ENCODE measurements at places on chromosomes 12 and 14.

GRCh38 chr12:107801150-107801549 lies 26.6 kb downstream of the ASCL4 start:
- DNase-seq = no peak

DNA sequence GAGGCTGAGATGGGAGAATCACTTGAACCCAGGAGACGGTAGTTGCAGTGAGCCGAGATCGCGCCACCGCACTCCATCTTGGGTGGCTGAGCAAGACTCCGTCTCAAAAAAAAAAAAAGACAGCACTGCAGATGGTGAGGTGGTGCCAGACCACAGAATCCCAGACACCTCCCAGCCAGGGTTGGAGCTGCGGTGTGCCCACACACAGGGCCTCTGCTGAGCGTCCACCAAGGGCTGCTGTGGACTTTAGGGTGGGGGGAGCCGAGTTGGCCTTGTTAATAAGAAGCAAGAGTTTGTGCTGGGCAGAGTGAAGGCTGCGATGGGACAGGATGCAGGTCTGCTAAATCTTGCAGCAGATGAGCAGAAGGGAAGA lies 14.2 kb downstream of the KMT5A start:
- DNase-seq = no peak

- DNase-seq = no peak
Measured at GRCh38 chr12:15427913-15428312, 105.6 kb downstream of the PTPRO start.

GRCh38 chr12:90653040-90653439 lies 301.9 kb downstream of the CCER1 start:
- no peak for DNase-seq
